ENCODE measurements at places on chromosomes 1 and 21.

- no peak for DNase-seq
Measured at GRCh38 chr1:202143011-202143767, 1.3 kb downstream of the ARL8A start.

- DNase-seq: no peak
Measured at GRCh38 chr1:185351734-185352466, 34.9 kb upstream of the IVNS1ABP start.

- no peak for DNase-seq
Measured at GRCh38 chr1:14800500-14801076, 202.1 kb downstream of the KAZN start.

- no peak for DNase-seq
Measured at GRCh38 chr1:115233598-115233997, 104.5 kb downstream of the NGF start.

DNA sequence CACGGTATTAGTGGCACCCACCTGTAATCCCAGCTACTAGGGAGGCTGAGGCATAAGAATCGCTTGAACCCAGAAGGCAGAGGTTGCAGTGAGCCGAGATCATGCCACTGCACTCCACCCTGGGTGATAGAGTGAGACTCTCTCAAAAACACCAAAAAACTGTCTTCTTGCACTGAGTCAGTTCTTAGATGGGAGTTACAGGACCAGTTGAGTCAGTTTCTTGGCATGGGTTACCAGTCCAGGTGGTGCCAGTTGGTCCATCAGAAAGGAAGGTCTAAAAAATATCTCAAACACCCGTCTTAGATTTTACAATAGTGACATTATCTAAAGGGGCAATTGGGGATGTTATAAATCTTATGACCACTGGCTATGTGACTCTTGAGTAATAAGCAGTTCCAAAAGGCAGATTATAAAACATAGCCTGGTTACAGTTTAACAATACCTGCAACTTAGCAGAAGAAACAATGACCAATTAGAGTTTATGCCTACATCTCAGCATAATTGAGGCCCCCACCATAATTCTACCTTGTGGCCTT lies 206.9 kb upstream of the FGGY start:
- DNase-seq: no peak

GRCh38 chr1:2834741-2835564 lies 33.5 kb upstream of the TTC34 start:
- no peak for DNase-seq

DNA sequence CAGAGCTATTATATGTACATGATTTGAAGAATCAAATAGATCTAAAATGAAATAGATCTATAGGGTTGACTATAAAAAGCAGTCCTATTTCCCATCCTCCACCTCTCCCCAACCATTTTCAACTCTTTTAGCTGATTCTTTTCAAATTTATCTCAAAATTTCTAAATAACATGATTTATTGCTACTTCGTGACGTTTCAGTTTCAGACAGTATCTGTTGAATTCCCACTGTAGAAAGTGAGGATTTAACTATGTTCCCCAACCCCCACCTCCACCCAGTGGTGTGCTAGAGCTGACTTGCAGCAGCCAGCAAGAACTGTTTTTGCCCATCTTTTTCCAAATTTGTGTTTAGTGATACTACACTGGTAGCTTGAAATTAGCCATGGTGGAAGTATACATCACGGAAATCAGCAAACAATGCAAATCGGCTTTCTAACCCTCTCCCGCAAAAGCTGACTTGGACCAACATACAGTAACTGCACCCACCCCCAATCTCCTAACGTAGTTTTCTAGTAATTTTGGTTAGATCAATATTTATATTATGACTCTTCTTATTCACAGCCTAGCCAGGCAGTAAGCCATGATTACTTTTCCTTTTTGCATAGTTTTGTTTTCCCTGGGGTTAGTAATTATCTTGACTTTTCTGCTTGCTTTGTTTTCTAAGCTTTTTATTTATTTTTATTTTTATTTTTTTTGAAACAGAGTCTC lies 10.9 kb downstream of the SEMA4A start:
- DNase-seq: no peak

- DNase-seq: no peak
Measured at GRCh38 chr1:204854286-204854685, 16.4 kb upstream of the NFASC start.

DNA sequence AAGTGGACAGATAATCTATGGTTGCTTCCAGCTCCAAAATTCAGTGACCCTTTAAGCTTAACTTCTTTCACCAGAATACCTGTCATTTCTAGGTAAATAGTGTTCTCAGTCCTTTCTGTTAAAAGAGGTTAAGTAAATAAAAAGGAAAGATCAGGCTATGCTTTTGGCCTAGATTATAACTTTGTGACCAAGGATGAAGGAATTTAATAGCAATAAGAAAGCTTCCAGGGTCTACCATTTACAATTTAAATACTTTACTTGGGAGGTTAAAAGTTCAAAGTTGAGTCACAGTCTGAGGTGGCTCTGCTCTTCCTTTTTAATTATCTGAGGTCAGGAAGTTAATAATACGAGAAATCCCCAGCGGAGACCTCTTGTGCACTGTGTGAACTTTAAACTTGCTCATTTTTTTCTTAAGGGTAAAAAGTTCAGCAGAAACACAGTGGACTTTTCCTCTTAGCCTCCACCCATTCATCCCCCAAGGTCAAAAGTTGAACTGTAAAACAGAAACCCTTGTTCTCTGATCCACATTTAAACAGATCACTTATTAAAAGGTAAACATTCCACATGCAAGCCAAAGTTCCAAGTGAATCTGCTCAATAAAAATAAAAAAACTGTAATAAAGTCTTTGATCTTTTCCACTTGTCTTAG lies 187.1 kb downstream of the NRIP1 start:
- DNase-seq: no peak

DNA sequence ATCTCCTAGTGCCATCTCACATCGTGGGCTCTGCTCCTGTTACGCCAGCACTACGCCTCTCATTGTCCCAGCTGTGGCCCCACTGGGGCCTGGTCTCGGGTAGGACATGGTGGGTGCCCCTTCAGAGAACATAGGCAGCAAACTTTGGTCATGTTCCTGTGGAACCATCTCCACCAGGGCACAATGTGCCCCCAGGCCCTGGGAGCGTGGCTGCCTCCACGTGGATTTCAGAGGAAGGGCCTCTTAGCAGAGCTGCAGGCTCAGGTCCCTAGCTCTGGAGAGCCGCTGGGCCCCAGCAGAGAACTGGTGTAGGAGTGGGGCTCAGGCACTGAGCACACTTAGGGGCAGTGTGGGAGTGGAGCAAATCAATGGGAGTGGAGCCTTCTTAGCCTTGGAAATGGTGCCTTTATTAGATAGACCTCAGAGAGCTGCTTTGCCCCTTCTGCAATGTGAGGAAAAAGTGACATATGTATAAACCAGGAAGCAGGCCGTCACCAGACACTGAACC lies 460.0 kb downstream of the NCAM2 start:
- DNase-seq: no peak

Data from suprapubic skin (tissue), 4 donors.